ENCODE measurements at places on chromosomes 13 and 19.

- peak; percentile 83 for DNase-seq
These were observed at the start of gene XPO4 for GRCh38 chr13:20902438-20903163. Gene XPO4 (minus strand): TSS chr13:20902746. CDS start chr13:20902738, 8 bp downstream.

GRCh38 chr13:55516610-55517009 is 1624.1 kb upstream of the PRR20A start:
- no peak for DNase-seq

- peak; percentile 99 for DNase-seq
These were observed at the start of gene NUDT15 for GRCh38 chr13:48037346-48038173. Gene NUDT15 (plus strand): TSS chr13:48037726. CDS start chr13:48037747, 21 bp downstream.

DNA sequence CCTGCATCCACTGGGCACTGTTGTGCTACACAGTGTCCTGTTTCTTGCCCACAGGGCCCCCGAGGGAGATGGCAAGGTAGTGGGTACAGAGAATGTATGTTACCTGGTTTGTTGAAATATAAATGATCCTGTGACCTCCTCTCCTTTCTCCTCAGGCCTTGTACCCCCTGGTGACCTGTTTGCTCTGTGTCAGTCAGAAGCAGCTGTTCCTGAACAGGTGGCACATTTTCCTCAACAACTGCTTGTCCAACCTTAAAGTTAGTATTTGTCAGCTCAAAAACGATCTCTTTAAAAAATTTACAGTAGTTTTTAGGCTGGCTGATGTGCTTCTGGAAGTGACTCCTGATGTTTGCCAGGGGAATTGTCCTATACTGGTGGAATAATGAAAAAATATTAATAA is 105.1 kb downstream of the FRY start:
- DNase-seq = peak; percentile 31

DNA sequence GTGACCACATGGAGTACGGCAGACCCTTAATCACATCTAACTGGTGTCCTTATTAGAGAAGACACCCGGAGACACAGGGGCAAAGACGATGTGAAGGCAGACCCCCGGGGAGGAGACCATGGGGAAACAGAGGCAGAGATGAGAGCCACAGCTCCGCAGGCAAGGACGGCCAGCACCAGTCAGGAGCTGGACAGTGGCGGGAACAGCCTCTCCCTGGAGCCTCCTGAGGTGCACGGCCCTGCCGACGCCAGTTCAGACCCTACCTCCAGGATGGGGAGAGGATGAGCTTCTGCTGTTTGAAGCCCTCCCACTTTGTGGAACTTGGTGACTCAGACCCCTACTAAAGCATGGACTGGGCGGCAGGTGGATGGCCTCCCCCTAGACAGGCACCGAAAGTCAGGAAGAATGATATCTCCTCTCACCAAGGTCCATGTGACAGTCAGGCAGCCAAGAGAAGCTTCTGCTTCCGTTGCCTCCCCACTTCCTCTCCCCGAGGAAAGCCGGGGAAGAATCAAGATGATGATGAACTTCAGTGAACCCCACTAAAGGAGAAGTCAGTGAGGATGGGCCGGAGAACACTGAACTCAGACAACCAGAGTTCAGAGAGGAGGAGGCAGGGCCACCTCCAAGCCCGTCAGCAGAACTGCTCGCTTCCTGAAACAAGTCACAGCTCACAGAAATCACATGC is 25.4 kb downstream of the RAB20 start:
- no peak for DNase-seq

DNA sequence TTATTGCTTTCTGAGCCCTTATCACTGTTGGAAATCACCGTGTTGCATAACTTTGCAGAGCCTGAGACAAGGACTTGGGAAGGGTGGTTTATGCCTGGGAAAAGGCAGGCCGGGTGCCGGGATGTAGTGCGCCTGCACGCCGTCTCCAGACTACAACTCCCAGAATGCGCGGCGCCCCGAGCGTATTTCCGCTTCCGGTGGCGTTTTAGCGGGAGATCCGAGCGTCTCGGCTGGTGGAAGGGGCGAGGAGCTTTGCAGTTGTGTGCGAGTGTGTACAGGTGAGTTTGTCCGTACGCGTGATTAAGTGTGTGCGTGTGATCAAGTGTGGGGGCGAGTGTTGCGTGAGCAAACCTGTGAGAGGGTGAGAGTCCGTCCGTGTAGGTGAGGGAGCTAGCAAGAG is 75.4 kb downstream of the PEG3 start:
- DNase-seq = peak; percentile 67

- no peak for DNase-seq
These were observed 4.6 kb upstream of the GRAMD1A start for GRCh38 chr19:34995551-34995950.

DNA sequence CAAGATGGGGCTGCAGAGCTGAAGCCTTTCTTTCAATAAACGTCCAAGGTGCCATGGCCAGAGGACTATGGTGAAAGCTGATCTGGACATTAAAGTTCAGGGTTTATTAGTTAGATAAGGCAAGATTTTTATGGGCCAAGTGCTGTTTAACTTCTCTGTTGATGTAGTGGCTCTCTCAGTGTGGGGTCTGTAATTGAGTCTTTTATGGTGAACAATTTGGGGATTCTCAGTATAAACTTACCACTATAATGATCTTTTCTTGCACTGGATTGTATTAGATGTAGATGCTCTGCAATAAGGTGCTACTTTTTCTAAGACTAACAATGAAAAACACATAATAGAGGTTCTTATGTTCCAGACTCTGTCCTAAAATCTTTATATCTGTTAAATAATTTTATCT is 190.1 kb upstream of the KLF12 start:
- no peak for DNase-seq

DNA sequence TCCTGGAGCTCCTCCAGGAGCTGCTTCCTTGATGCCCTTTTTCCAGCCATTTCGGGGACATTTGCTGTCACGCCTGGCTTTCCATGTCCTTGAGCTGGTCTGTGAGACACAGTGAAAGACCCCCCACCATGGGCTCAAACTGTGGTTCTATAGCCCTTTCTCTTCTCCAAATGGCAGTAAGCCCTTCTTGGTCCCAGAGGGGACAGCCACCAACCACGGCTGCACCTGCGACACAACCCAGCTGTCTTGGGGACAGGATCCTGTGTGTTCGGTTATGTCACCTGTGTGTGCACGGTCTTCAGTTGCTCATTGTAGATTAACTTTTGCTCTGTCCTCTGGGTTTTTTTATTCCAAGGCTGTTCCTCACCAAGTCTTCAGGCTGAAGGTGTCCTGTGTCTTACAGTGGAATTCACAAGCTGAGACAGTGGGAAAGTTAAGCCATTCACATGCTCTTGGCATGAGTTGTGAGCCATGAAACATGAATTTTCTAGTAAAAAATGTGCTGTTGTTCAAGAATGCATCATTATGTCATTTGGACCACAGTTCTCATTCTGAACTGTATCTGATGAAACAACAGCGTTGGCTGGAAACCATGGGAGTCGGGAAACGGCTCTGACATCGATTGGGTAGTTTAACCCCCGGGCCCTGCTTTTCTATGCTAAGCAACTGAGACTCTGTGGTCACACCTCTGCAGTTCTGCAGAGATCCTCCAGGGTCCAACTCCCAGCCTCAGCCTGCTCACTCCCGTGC is 129.5 kb upstream of the MCF2L start:
- no peak for DNase-seq

DNA sequence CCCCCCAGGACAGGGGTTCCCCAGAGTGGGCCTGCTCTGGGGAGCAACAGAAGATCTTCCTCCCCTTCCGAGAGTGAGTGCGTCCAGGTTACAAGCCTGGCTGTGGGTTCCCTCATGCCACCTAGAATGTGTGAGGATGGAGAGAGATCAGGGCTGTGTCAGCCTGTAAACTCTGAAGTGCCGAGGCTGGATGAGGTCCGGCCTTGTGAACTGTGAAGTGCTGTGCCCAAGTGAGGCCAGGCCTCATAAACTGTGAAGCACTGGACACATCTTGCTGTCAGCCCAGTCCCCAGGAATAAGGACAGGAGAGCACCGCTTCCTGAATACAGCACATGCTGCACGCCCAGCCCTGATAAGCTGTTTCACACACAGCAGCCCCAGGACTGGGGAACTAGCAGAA is 7.6 kb downstream of the KCNN1 start:
- no peak for DNase-seq

DNA sequence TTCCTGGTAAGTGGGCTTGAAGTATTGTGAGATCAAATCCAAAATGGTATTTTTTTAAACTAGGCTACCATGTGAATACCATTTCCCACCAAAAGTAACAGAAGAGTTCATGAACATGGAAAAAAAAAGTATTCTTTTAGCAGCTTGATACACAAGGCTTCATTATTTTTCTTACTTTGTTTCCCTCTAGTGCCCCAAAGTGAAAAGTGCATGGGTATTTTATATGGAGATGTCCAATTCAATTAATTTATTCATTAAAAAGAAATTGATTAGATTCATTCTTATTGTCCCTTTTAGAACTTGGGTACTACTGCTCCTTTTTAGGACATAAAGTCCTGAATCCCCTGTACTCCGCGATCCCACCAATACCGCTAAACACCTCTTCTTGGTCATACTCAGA is 28.6 kb upstream of the SCEL start:
- no peak for DNase-seq

- DNase-seq = no peak
These were observed 71.0 kb downstream of the ZNF486 start for GRCh38 chr19:20237773-20238623.

DNA sequence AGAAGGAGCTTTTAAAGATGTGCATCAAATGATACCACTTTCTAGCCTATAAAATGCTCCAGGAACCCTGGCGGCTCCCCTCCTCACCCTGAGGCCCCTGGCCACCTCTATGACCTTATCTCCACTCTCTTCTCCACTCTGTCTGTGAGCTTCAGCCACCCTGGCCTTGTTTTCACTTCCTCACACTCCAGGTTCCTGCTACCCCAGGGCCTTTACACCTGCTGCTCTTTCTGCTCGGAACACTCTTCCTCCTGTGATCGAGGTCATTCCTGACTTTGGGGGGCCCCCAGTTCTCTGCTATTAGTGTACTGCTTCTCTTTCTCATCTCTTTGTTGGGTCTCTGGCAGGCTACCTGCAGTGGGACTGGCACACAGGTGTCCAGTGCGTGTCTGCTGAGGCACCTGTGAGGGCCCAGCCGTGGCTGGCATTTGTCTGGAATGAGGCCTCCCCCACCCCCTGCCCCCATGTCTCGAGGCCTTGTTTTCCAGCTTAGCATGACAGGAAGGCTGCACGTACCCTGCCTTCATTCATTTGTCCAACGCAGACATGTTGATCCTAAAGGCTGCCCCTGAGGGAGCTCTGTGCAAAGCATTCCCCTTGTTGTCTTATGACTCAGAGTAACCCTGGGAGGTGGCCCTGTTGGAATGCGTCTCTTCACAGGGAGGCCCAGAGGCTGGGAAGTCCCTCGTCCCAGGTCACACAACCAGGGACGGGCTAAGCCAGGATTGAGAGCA is 2.3 kb downstream of the DDA1 start:
- no peak for DNase-seq

GRCh38 chr13:50203256-50203941 is 188.2 kb downstream of the KCNRG start:
- no peak for DNase-seq

DNA sequence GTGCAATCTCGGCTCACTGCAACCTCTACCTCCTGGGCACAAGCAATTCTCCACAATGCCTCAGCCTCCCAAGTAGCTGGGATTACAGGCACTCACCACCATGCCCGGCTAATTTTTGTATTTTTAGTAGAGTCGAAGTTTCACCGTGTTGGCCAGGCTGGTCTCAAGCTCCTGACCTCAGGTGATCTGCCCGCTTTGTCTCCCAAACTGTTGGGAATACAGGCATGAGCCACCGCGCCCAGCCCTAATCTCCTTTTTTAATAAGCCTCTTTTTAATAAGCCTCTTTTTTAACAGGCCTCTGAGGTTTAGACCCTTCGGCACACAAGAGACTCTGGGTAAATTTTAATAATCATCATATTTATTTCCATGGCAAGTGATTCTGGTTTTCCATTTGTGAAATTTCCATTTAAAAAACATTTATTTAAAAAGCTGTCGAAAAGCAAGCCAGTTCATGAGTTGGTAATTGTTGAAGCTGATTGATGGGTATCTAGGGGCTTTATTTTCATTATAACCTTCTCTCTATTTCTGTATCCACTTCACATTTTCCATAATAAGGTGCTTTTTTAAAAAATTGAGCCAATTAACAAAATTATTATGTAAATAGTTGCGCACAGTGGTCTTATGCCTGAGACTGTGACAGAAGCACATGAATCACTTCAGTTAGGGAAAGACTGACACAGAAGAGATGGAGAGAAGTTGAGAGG is 11.8 kb downstream of the POU2F2 start:
- no peak for DNase-seq

DNA sequence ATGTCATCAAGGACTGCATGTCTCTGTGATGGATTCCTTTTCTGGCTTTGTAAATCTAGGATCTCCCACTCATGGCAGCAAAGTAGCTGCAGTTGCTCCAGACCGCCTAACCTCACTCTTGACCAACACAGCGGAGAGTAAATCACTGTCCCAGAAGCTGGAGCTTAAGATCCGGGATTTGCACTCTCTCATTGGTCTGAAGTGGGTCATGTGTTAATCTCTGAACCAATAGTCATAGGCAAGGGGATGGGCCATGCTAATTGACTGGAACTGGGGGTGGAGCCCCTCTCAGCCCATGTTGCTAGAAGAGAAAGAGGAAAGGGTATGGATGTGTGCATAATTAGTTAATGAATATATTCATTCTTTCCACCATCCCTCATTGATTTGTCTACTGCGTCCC is 34.0 kb downstream of the VAV1 start:
- no peak for DNase-seq

DNA sequence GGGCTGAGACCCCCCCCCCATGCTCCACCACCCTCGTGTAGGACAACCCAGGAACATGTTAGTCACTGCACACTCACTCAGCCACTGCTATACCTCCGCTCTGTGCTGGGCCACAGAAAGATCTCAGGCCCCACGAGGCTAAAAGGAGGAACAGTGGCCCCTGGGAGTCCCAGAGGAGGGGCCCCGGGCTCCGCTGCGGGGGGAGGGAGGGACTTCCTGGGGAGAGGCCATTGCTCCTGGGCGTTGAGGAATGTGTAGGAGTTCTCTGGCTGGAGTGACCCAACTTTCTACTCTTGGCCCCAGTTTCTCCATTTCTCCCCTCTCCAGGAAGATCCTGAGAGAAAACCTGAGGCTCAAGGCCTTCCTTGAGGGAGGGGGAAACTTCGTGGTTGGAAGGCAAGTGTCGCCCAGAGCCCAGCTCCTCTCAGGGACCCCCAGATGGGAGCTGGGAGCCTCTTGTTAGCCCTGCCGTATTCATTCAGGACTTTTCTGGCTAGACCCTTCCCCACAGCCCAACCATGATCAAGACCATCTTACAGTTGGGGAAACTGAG is 13.6 kb downstream of the ONECUT3 start:
- no peak for DNase-seq

DNA sequence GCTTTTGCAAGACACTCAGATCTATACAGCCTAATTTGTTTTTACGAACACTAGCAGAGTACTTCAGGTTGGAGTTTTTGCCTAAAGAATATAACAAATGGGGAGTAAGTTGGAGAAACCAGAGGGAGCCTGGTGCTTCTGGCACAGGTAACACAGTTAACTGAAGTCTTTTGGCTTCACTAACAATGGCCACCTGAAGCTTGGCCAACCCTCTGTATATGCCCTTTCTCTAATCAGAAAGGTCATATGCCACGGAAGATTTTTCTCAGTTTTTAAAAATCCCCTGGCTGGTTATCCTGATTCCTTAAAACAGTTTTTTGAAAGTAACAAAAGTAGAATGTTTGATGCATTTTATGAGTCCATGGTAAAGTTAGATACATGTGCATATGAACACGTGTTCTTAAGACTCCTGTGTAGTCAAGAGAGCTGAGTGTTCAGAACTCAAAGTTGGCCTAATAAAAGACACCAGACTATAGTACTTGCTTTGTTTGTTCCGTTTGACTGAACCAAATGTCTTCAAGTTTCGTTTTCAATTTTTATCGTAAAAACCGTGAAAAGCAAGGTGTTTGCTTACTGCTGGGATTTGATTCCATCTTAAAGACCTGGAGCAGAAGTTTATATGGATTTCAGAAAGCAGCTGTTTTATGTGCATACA is 137.5 kb downstream of the KCNRG start:
- no peak for DNase-seq

GRCh38 chr19:47582320-47582909 is 9.5 kb upstream of the ZNF541 start:
- no peak for DNase-seq
